ENCODE measurements at places on chromosomes 7 and 10. TPM values are rescaled to one million over a fixed set of nuclear protein-coding genes. Genes with fewer than 3 reads are reported as not detected.

MYH16 gene
- total RNA-seq: not detected

OPALIN gene
- total RNA-seq: not detected

CPXM2 gene
- not detected for total RNA-seq

MSMB gene
- total RNA-seq: not detected

BEND7 gene
- 11.2 TPM for total RNA-seq

NKX2-3 gene
- total RNA-seq: not detected

OR6V1 gene
- total RNA-seq: not detected

ZNF804B gene
- not detected for total RNA-seq

NOC3L gene
- total RNA-seq: 32.0 TPM

GRCh38 chr10:59713196-59713821 is 3.7 kb upstream of the SLC16A9 start:
- no peak for DNase-seq

DNA sequence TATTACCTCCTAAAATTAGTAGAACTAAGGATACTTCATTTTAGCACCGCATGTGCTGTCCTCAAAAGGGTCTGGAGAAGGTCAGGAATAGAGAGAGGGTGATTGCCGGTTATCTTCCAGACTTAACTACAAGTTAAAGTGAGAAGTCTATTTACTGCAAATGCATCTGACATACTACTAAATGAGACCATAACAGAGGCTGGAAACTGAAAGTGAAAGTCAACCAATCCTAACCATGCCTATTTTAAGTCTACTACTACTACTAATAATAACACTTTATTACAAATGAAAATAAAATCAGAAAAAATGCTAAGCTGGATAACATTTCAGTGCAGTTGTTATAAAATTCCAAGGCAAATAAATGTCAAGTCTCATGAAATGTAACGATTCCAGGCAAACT is 244.7 kb downstream of the KIF20B start:
- peak; percentile 6 for DNase-seq

DNA sequence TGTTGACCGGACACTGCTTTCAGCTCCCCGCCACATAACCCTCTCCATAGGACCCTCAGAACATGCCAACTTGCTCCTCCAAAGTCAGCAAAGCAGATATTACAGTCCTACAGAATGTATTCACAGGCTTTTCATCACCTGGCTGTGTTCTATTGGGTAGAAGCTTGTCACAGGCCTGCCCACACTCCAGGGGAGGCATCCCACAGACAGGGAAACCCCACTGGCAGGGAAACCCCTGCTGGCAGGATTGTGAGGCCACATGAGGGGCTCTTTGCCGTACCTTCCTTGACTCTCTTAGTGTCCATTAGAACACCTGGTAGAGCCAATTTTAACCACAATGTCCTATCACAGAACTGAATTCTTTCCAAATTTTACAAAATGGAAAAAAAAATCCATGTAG is 344.2 kb upstream of the MGMT start:
- DNase-seq: no peak

- DNase-seq: no peak
Observed at GRCh38 chr10:86450806-86451603, 70.6 kb downstream of the WAPL start.

- no peak for DNase-seq
Observed at GRCh38 chr10:14456218-14456869, 125.6 kb upstream of the FRMD4A start.

DNA sequence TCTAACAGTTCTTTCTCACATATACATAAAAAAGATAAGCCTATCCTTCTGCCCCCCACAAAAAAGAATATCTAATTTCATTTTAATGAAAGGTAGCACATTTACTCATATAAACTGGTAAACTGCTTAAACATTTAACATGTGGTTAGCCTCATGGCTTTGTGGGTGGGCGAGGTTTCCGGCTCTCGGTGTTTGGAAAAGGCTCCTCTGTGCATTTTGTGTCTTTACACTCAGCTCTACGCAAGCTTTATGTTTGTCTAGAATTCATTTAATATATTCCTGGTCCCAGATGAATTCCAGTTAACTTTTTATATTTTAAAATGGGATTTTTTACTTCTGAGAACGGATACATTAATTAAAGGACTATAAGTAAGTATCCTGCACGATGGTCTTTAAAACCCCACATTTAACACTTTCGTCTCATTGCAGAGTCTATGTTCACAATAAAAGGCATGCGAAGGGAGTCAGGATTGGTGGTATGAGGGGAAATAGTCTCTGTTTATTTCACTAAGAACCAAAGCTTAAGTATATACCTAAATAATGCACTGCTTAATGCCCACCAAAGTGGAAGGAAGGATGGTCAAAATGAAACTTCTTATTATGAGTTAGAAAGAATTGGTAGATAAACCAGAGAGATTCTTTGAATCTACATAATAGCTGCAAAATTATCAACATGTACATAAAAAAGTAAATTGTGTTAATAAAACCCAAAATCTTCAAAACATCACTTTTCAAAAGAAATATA is 197.2 kb downstream of the CRPPA start:
- no peak for DNase-seq

- DNase-seq: peak; percentile 41
Observed at GRCh38 chr10:35336921-35337823, 863 bp downstream of the CCNY start.

DNA sequence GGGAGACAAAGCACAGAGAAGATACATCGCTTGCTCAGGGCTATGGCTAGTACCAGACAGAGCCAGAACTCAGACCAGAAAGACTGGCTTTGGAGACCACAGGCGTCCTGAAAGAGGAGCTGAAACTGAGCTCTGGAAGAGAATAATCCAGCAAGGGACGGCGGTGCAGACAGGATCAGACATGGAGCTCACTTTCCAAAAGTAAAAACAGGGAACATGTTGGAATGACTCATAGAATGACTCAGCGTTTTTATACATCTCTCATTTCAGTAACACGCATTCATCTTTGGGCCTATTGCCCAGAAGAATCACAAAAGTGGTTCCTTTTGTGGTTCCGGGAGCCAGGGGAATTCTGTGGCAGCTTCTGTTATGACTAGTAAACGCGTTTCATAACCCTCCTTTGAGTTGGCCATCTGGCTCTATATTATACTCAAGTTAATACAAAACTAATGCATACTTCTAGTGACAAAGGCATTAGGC is 37.2 kb downstream of the PLEKHS1 start:
- peak; percentile 91 for DNase-seq

DNA sequence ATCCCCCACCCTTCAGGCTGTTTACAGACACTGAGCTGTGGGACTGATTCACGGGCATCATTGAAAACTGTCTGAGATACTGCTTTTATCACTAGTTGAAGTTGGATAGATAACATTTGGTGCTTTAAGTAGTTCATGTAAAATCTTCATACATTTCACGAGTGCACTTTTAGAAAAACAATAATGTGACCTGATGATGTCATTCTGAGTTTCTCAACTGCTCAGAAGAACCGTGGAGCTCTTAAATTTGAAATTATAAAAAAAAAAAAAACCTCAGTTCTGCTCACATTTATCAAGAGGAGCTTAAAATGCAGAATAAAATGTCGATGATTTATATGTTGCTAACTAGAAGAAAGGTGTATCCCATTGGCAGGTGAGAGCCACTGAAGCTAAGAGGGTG is 81.5 kb downstream of the GALNT11 start:
- no peak for DNase-seq

DNA sequence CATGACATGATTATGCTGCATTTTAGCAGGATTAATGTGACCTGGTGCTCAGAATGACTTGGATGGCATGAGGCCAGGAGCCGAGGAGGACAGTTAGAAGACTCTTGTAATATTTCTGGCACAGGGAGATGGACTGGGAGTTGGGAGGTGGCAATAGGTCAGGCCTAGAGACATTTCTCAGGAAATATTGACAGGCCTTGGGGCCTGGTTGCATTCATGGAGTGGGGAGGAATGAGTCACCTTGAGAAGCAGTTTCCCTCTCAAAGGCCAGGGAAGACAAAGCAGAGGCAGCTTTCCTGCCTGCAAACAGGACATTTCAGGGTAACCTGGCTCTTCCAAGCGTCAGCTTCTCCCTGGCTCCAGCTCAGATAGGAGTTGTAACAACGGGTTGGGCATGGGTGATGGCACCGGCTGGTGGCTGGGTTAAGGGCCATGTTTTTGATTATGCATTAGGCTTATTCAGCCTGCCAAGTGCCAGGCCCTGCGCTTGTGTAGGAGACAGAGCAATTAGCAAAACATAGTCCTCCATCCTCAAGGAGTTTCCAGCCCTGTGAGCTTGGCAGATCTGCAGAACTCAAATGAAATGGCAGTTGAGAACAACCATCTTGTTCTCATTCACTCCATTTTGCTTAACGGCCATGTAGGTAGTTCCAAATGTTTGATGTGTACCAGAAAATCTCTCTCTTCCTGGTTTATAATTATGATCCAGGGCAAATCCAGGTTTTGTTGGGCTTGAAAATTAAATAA is 38.2 kb downstream of the HK1 start:
- DNase-seq: no peak

- DNase-seq: no peak
Observed at GRCh38 chr7:37546677-37547076, 98.0 kb upstream of the ELMO1 start.

DNA sequence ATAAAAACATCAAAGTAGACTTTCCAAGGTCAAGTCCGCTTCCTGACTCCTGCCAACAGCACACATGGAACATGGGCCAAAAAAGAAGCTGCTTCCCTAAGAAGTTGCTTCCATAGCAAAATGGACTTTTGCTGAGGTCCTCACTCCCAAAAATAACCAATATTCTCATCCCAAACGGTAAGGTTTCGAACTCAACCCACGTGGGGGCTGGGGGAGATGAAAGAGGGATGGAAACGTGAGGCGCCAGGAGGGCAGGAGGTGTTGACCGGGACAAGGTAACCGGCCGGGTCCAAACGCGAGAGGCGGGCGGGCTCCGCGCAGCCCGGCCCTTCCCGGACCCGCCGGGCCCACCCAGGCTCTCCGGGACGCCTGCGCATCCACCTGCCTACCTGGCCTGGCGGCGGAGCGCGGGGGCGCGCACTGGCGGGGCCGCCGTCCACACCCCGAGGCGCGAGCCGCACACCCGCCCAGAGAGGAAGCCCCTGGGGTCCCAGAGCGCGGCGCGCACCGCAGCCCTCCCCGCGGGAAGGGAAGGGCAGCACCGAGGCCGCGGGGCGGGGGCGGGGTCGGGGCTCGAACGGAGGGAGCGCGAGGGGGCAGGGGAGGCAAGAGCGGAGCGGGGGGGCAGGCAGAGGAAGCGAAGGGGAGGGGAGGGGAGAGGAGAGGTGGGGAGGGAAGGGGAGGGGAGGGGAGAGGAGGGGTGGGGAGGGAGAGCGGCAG is 742 bp downstream of the LMBR1 start:
- DNase-seq: peak; percentile 34

DNA sequence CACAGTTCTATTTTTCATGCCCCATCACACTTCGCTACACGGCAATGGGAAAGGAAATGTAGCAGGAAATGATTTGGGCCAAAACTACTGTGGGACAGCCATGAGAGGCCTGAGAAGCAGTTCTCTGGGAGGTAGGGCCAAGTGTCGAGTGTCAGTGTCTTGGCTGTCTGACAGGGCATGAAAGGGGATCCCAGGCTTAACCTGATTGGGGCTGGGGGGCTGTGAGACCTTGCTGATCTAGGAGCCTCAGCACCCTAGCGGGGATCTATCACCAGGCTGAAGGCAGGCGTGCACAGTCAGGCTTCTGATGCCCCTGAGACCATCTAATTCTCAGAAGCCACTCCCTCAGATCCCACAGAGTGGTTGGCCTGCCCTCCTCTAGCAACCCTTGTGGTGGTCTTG is 58.2 kb upstream of the SLC25A13 start:
- DNase-seq: peak; percentile 38

DNA sequence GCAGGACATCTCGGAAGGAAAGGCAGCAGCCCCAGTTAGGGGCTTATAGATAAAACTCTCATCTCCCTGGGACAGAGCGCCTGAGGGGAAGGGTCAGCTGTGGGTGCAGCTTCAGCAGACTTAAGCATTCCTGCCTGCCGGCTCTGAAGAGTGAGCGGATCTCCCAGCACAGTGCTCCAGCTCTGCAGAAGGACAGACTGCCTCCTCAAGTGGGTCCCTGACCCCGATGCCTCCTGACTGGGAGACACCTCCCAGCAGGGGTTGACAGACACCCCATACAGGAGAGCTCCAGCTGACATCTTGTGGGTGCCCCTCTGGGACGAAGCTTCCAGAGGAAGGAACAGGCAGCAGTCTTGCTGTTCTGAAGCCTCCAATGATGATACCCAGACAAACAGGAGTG is 117.1 kb upstream of the POT1 start:
- DNase-seq: no peak

All from myocyte (in vitro differentiated cells).